ENCODE measurements at places on chromosomes 16 and 17.

GRCh38 chr17:59154292-59154720 is 680 bp downstream of the SKA2 start:
- DNase-seq = no peak

GRCh38 chr17:30278032-30278431 is 13.7 kb downstream of the BLMH start:
- DNase-seq = no peak

DNA sequence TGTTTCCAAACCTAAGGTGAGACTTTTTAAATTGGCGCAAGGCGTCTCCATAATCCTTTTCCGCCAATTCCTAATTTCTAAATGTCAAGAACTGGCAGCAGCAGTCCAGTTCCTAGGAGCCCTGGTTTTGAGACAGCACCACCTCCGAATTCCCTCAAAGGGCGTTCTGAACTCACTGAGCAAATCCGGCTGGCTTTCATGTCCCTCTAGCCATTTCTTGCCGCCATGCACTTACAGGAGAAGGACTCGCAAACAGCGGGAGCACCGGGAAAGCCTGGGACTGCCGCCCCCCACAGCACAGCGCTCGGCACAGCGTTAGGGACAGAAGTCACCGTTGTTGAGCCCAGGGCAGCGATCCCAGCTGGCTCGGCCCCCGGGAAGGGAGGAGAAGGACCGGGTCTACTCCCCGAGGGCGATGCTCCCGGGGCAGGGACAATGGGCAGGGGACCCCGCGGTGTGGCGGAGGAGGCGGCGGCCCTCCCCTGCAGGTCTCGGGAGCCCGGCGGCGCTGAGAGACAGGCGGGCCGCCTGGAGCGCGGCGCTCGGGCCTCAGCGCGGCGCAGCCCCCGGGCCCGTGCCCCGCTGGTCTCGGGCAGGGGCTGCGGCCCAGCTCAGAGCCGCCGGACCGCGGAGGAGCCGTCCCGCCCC is 545 bp downstream of the ARHGAP17 start:
- no peak for DNase-seq

DNA sequence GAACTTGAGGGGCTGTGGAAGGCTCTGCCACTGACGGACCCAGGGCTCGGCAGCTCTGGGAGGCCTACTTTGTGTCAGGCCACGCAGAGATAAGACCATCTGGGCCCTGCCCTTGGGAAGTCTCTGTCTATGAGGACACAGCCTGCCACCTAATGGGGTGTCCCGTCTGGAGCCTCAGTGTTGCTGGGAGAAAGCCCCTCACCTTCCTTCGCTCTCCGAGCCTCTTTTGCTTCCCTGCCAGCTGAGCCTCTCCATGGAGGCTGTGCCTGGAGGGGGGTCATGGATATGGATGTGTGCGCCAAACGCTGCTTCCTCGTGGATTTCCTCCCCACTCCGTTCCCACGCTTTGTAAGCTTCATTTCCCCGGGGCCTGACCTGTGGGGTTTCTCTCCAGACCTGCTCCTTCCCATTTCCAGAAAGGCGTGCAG is 228.8 kb downstream of the SEC14L1 start:
- no peak for DNase-seq

- no peak for DNase-seq
These were observed 110.3 kb downstream of the C16orf95 start for GRCh38 chr16:87206646-87207451.
